ENCODE measurements at places on chromosomes 7 and 10.

- DNase-seq = no peak
Observed at GRCh38 chr10:576130-576465, 113.4 kb downstream of the DIP2C start.

DNA sequence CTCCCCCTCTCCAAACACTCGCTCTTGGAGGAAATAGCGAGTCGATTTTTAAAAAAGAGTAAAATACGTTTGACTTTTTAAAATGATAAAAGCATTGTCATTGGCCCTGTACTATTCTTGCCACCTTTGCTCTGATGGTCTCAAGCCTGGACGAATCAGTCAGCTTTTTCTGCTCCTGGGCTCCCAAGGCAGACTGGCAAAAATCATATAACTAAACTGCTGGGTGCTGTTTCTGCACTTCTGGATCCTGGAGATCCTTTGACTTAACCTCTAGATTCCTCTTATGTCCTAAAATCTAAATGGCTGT lies 1.8 kb downstream of the TPST1 start:
- DNase-seq = no peak

DNA sequence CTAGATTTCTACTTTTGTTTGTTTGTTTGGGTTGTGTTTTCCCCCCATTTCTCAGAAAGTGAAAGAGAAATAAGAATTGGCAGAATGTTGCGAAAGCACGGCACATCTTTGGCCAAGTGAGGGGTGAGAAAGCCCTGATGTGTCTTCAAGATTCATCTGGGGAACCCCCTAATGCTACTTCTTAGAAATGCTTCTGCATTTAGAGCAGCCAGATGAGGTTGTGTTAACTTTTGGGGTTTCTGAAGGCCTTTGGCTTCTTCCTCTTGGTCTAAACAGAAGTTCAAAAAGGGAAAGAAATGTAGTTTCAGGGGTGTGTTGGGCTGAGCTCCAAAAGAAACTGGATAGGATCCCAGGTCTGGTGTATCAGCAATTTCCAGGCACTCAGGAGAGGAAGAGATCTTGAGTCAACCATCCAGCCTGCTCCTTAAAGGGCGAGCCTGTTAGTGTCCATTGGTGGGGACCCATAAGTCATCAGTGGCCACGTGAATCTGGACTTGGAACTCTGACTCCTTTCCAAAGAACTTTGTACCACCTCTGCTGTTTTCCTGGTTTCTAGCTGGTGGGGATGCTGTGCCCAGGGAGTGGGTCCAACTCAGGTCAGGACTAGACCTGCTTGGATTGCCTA lies 6.5 kb downstream of the DUSP5 start:
- no peak for DNase-seq

DNA sequence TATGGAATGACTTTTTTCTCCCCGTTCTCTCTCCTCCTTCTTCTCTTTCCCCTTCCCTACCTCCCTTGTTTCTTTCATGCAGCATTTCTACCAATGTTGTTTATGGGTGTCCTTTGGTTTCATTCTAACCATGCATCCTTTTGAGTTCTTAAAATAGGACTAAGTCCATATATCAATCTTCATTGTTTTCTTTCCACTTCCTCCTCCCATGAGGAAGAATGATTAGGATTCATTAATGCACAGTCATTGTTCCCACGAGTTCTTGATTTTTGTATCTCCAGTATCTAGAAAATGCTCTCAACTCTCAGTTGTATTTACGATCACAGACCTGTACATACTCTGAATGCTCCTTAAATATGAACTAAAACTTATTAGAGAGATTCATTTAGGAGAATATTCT lies 153.3 kb downstream of the LRRC4 start:
- no peak for DNase-seq

DNA sequence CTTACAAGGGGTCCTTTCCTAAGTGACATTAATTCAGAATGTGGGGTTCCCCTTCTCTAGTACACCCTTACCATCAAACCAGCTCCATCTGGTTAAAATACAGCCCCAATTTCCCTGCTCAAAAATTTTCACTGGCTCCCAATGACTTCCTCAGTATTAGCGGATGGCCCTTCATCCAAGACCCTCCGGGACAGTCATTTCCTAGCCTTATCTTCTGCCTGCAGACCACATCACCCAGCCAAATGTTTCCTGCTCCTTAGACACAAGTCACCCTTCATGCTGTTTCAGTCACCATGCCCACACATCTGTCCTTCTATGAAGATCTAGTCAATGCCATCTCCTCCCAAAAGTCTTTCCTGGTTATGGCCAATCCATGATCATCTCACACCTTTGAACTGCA lies 45.2 kb downstream of the PARD3 start:
- DNase-seq = no peak

- DNase-seq = no peak
Observed at GRCh38 chr7:149719050-149719899, 54.1 kb downstream of the ZNF467 start.

GRCh38 chr10:13067431-13067830 lies 32.5 kb upstream of the OPTN start:
- no peak for DNase-seq

- DNase-seq = no peak
Observed at GRCh38 chr7:22338411-22338810, 18.5 kb downstream of the RAPGEF5 start.

GRCh38 chr7:14170872-14171271 lies 181.4 kb upstream of the ETV1 start:
- DNase-seq = no peak

- DNase-seq = no peak
Observed at GRCh38 chr7:23895666-23896096, 185.7 kb downstream of the STK31 start.

DNA sequence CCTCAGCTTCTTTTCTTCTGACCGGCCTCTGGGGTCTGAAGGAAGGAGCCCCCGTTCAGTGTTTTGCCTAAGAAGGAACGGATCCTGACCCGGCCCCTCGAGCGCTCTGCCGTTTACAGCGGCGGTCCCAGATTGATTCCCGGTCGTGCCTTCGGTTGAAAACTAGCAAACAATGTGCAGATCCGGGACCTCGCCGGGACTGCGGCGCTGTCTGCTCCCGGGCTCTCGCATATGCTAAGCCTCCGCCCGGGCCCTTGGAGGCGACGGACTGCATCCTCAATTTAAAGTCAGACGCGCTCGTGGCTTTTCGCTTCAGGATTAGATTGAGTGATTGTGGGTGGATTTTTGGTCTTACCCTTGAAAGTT lies 559 bp downstream of the DBF4 start:
- DNase-seq = peak; percentile 7

- DNase-seq = no peak
Observed at GRCh38 chr7:117269417-117269816, 53.4 kb downstream of the WNT2 start.

DNA sequence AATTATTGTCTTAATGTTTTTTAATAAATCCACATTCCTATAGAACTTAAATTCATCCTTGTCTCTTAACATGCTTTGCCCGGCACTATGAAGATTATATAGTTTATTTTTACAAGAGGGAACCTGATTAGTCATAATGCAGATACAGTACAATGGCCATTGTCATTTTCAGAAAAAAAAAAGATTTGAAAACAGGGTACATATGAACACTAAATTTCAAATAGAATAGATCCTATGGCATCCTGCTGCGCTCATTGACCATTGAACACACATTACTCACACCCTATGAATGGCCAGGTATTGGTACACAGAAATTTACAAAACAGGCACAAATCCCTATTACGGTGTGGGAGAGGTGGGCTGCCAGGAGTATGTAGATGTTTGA lies 2.0 kb upstream of the KLF6 start:
- no peak for DNase-seq

DNA sequence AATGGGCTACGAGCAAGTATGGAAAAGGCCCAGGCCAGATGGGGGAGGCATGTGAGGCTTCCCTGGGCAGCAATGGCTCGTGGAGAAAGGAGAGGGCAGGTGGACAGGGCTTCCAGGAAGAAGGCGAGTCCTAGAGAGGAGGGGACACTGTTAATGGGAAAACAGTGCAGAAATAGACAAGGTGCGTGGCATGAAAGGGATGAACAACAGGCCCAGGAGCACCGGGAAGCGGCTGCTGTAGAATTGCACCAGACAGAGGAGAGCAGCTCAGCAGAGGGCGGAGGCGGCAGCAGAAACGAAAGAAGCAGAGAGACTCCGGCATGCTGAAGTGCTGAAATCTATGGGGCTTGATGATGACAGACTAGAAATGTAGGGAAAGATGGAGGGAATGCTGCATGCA lies 102.1 kb downstream of the PIP4K2A start:
- DNase-seq = no peak

DNA sequence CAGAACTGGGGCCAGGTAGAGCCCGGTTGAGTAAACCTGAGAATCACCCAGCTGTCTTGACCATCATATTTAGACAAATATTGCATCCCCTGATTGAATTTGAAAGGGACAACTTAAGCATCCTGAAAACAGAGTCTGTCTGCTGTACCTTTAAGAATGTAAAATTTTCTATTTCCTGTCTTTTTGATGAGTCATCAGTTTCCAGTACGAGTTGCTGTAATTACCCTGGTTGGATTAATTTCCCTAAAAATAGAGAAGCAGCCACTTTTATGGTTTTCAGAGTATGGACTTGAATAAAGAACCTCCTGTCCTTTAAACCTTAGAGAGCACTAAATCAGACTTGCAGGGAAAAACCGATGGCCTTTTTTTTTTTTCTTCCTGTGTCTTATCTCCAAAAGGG lies 164.6 kb upstream of the SH2B2 start:
- no peak for DNase-seq

- DNase-seq = no peak
Observed at GRCh38 chr10:1299041-1299726, 243.0 kb downstream of the WDR37 start.

DNA sequence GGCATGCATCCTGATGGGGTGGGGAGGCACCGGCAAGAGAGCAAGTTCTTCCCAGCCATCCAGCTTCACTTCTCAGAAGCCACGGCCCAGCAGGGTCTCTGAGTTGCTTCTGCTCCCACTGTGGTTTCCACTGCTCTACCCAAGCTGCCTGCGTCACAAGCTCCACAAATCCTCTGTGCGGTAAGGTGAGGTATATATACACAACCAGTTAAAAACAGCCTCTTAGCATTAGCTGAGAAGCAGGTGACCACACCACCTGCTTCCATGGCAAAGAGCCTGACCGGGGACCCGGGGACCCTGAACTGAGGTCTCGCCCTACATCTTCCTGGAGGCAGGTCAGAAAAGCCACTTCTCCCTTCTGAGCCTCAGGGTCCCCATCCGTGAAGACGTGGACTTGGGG lies 46.9 kb upstream of the NPFFR1 start:
- no peak for DNase-seq

- no peak for DNase-seq
Observed at GRCh38 chr7:155745737-155746136, 66.5 kb downstream of the SHH start.

DNA sequence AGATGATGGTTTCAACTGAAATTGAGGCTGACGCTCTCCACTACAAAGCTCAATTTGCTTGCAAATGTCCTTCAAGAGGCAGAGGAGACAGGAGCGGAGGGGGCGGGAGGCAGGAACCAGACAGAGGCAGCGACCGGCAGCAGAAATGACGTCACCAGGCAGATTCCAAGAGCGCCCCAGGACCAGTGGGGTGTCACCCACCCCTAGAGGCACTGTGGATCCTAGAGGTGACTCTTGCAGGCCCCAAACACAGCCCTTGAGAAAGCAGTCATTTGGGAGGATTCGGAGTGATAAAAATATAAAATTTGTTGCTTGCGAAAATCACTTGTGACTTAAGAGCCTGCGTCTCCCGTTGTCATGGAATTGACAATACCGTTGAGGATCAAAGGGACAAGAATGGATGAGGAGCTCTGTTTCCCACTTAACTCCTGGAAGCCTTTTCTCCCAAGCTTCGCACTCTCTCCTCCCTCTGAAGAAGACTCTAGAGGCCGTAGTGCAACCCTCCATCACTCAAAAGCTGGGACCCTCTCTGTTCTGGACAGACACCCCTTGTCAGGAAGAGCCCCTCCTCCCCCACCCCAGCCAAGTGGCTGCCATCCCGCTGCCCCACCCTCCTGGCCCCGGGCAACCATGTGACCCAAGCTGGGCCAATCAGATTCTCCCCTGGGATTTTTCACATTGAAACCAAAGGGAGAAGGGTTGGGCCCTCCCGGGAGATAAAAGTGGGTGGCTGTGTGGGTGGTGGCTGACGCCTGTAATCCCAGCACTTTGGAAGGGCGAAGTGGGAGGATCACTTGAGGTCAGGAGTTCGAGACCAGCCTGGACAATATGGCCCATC lies 16.3 kb upstream of the SLC29A4 start:
- no peak for DNase-seq

DNA sequence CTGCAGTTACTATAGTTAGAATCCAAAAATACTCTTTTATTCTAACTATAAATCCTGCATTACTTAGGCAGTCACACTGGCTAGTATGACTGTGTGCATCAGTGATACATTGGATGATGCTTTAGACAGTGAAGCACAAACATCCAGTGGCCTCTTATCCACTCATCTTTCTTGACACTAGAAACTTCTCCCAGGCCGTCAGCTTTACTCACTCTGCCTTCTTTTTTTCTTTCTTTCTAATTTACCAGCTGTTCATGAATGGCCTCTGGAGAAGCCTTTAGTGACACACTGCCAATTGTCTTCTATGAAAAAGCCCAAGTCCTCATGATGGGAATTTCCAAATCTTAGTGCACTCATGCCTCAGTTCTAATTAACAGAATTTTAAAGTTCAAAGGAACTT lies 26.2 kb upstream of the C10orf90 start:
- DNase-seq = no peak

GRCh38 chr10:48993627-48994026 lies 54.0 kb upstream of the LRRC18 start:
- no peak for DNase-seq

- no peak for DNase-seq
Observed at GRCh38 chr7:28020302-28020940, 160.2 kb downstream of the JAZF1 start.

- no peak for DNase-seq
Observed at GRCh38 chr10:79352035-79352877, 5.0 kb downstream of the PPIF start.

DNA sequence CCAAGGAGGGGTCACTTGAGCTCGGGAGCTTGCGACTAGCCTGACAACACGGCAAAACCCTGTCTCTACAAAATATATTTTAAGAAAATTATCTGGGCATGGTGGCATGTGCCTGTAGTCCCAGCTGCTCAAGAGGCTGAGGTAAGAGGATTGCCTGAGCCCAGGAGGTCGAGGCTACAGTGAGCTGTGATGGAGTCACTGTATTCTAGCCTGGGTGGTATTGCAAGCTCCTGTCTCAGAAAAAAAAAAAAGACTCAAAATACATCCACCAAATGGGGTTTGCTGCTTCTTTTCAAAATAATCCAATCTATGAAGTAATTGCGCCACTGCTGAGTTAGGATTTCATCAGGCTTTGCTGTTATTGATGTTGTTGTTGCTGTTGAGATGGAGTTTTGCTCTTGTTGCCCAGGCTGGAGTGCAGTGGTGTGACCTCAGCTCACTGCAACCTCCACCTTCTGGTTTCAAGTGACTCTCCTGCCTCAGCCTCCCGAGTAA lies 11.1 kb upstream of the VIM start:
- DNase-seq = no peak
